ENCODE measurements at places on chromosomes 3 and 15.

- no peak for DNase-seq
Observed at GRCh38 chr15:66145726-66146182, 107.8 kb downstream of the MEGF11 start.

- no peak for DNase-seq
Observed at GRCh38 chr15:48672206-48672605, 26.7 kb upstream of the FBN1 start.

DNA sequence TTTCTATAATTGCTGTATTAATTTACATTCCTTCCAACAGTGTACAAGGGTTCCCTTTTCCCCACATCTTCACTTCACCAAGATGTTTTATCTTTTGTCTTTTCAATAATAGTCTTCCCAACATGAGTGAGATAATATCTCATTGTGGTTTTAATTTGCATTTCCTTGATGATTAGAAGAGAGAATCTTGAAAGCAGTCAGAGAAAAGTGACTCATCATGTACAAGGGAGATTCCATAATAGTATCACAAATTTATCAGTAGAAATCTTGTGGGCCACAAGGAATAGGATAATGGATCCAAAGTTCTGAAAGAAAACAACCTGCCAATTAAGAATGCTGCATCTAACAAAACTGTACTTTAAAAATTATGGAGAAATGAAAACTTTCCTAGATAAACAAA is 189.3 kb downstream of the NECTIN3 start:
- no peak for DNase-seq

DNA sequence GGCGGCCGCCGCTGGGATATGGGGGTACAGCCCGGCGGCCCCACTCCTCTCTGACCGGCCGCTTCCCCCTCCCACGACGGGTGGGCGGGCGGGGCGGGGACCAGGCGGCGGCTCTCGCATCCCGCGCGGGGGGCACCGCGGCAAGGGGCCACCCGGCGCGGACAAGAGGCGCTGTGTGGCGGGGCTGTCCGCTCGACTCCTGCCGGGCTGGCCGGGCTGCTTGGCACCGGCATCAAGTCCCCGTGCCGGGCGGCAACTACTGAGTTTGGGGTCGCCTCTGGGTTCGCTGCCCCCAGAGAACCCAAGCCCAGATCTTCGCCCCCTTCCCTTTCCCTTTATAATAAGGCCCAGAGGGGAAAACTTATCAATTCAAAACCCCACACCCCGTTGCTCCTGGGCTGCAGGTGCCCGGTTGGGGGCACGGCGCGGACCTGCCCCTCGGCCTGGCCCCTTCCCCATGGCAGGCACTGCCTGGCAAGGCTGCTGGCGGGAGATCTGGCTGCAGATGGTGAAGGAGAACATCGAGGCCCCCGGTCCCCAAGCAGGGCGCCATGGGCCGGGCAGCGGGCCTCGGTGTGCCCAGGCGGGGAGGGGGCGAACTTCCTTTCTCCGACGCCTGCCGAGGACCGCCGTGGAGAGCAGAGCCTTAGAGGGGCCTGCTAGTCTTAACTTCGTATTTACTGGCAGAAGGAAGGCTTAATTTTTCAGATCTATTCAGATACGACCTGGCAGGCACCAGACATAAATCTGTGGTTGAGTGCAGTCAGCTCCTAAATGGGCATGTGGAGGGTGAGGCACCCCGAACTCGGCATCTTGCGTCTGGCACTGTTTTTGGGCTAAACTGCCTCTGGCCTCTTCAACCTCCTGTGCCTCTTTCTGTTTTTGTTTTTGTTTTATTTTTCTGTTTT is 911 bp downstream of the APBA2 start:
- DNase-seq = no peak

- DNase-seq = no peak
Observed at GRCh38 chr3:13840456-13840855, 39.4 kb downstream of the WNT7A start.

GRCh38 chr15:28098766-28099554 is at the start of gene OCA2:
TSS of gene OCA2 (minus strand) at chr15:28099315. CDS start at chr15:28081874, 17,441 bp downstream.
- DNase-seq = no peak

GRCh38 chr3:24741506-24741905 is 246.9 kb upstream of the THRB start:
- no peak for DNase-seq

DNA sequence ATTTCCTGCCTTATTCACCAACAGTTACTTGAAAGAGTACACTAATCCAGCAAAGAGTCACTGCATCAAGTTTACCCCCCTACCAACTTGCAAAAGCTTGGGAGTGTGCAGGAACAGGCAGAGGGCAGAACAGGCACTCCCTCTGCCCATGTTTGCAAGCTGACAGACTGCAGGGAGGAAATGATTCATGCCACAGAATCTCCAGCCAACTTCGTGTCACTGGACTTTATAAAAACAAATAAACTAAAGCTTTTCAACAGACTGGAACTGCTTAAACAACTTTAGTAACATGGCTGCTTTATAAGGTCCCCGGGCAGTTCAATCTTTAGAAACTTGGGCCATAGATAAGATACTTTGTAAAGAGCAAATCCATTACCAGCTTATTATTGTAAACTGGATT is 129.5 kb downstream of the THRB start:
- no peak for DNase-seq

GRCh38 chr15:48325400-48325799 is 5.8 kb upstream of the DUT start:
- DNase-seq = no peak
